Activated T-helper 9 cell treated with anti-CD3 and anti-CD28 coated beads, Interleukin-2, amount 50 U/mL, for 16 hours (primary cell): ENCODE measurements at places on chromosomes 11 and 22.
A peak's percentile ranks its signal among the peaks of the same experiment; 100 is the strongest.

DNA sequence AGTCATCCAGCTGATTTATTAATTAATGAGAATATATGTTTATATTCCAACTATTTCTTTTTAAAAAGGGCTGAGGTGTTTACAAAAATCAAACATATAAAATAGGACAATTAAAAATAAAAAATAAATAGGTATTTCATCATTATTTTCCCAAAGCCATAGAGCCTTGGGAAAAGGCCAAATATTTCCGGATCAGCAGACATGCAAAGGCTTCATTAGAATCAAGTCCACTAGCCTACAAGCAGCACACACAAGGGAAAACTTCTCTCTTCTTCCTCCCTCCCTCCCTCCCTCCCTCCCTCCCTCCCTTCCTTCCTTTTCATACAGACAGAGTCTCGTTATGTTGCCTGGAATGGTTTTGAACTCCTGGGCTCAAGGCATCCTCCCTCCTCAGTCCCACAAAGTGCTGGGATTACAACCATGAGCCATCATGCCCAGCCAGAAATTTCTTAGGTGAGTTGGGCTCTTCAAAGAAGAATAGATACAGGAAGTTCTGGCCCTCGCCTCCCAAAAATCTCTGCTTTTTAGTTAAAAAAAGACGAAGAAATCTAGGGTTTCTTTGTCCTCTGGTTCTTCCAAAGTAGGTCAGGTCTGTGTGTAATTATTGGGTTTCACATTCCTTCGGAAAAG, 121.2 kb downstream of the SIK3 start:
- no peak for DNase-seq

GRCh38 chr11:72446929-72447769, 12.8 kb upstream of the CLPB start:
- DNase-seq, result no peak

DNA sequence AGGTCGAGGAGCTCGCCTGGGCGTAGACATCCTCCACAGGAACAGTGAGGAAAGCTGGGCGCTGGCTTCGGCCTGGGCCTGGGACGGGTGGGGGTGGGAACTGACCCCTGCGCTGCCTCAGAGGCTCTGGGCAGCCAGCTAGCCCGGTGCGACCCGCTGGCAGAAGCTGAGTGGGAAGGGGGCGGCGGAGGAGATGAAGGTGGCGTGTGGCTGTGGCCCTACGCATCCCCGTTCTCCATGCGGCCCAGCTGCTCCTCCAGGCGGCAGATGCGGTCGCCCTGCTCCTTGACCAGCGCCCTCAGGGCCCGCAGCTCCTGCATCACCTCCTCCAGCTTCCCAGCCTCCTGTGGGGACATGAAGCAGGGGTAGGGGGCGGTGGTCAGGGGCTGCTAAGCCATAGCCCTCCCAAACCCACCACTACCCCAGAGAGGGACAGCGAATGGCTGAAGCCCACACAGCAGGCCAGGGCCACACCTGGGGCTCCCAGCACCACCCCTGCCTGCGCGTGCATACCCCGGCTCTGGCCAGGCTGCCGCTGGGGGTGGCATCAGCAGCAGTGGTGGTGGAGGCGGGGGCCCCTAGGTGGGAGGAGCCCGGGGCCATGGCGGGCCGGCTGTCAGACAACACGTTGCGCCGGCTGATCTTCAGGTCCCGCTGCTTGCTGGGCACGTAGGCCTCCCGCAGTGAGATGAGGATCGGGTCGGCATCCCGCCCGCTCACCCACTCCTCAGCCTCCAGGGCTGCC, 848 bp upstream of the PTPRCAP start:
- DNase-seq, result peak; percentile 69

- DNase-seq, result no peak
These were observed 48.2 kb downstream of the RTL6 start for GRCh38 chr22:44449683-44450425.

- DNase-seq, result no peak
These were observed 8.3 kb downstream of the SLC37A2 start for GRCh38 chr11:125071435-125071834.

- DNase-seq, result no peak
These were observed 54.4 kb downstream of the IGLL5 start for GRCh38 chr22:22941831-22942510.

GRCh38 chr11:95456714-95457491, 225.9 kb upstream of the SESN3 start:
- no peak for DNase-seq

GRCh38 chr22:43820651-43821305, 8.7 kb upstream of the EFCAB6 start:
- no peak for DNase-seq

DNA sequence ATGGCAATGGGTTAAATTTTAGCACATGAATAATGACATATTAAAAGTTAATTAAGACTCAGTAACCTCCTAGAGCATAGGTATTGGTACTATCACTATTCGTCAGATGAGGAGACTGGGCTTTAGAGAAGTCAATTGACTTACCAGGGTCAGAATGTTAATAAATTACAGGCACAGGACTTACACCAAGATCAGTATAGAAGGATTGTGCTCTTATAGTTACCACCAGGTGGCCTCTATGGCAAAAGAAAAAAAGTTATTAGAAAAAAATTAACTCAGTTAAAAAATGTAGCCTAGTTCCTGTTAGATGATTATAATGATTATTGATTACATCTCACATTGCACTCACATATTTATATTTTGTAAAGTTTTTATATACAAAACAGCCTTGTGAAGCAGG, 1163.7 kb downstream of the FAM181B start:
- no peak for DNase-seq

DNA sequence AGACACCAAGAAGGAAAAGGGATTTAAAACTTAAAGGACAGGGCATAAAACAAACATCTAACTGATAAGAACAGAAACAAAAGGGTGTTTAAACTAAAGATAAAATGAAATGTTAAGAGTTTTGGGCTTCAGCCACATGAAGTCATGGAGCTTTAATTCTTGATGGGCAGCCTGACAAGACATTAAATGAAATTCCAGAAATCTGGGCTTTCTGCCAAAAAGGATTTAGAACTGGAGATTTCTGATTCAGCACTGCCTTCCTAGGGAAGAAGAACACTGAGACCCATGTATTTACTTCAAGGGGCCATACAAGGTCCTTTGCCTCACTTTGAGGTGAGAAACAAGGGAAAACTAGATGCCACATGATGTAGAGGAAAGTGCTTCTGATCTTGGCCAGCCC, 355.9 kb upstream of the RAG2 start:
- DNase-seq, result no peak

- DNase-seq, result no peak
These were observed 124.5 kb upstream of the TMEM45B start for GRCh38 chr11:129691142-129691541.

- DNase-seq, result no peak
These were observed 7.2 kb downstream of the WT1 start for GRCh38 chr11:32427935-32428664.

DNA sequence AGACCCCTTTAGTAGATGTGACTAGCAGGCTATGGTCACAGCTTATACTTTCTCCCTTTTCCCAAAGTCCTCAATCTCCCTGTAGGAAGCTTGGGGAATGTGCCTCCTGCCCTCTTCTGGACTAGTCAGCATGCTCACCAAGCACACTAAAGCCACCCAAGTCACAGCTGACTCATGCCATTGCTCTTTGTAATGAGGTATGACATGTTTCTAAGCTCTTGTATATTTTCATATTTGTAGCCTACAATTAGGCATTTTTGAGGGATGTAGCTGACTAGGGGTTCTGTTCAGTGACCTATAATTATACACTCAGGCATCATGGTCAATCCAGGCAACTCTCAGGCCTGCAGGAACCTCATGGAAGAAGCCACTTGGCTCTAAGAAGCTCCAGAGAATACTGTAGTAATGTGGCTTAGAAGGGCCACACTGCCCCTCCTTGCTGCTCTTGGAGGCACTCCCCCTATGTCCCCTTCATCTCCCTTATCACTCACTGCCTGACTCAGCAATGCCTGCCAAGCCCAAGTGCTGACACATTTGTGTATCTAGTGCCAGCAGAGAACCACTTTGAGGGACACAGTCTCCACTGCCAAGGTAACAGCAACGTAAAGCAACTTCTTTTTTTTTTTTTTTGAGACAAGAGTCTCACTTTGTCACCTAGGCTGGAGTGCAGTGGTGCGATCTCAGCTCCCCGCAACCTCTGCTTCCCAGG, 86.2 kb downstream of the RPL27A start:
- DNase-seq, result no peak

GRCh38 chr11:47124675-47125074, 52.0 kb downstream of the ARFGAP2 start:
- no peak for DNase-seq

- DNase-seq, result no peak
These were observed 45.6 kb downstream of the IGSF9B start for GRCh38 chr11:133911171-133911570.

- no peak for DNase-seq
These were observed 404.2 kb downstream of the LUZP2 start for GRCh38 chr11:24900960-24901549.

DNA sequence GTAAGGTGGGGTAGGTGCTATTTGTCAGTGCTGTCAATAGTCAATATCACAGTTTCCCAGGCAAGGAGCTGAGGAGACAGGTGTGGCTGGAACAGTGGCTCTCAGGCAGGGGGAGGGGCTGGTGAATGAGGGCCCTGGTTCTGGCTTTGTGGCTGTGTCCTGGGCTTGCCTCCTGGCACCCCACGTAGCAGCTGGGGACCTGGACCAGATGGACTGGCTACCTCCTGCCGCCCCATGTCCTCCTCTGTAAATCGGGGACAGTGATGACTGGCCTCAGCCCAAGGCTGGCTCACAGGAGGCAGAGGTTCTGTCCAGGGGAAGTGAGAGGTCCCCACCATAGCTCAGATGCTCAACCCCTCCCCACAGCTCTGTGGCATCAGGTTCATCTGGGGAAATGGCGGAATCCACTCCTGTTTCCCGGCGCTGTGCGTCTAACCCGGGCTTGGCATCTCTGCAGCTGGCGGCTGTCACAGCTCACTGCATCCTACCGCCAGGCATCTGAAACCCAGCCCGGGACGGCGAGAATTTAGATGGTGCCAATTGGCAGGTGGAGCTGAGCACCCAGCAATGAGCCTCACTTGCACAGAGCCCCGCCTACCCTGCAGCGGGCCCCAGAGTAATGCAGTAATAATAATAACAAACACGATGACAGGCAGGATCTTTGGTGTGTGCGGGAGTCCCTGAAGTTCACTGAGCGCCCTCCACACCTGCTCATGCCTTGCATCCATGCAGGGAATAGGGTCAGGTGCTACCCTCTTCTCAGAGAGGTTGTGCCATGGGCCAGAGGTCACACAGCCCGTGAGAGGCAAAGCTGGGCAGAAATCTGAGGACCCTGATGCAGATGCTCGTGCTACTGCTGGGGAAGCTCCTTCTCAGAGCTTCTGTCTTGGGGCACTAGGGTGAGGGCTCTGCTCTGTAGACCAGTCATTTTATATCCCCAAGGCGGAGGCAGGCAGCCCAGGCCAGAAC, 27.8 kb upstream of the SHISAL1 start:
- DNase-seq, result no peak

DNA sequence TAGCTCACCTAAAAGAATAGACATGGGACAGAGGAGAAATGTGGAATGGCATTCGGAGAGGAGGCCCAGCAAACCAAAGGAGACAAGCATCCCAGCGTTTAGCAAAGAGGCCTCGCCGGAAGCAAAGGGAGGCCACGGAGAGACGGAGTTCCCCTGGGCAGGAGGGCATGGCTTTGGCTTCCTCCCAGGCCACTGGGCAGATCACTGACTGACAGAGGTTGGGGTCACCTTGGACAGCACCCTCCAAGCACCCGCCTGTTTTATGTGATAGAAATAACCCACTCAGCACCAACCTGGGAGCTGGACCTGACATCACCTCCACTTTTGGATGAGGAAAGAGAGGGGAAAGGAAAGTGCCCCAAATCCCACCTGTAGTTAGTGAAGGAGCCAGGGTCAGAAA, 434.1 kb downstream of the BRD1 start:
- no peak for DNase-seq

- DNase-seq, result no peak
These were observed 102.0 kb downstream of the INSC start for GRCh38 chr11:15216678-15217077.

DNA sequence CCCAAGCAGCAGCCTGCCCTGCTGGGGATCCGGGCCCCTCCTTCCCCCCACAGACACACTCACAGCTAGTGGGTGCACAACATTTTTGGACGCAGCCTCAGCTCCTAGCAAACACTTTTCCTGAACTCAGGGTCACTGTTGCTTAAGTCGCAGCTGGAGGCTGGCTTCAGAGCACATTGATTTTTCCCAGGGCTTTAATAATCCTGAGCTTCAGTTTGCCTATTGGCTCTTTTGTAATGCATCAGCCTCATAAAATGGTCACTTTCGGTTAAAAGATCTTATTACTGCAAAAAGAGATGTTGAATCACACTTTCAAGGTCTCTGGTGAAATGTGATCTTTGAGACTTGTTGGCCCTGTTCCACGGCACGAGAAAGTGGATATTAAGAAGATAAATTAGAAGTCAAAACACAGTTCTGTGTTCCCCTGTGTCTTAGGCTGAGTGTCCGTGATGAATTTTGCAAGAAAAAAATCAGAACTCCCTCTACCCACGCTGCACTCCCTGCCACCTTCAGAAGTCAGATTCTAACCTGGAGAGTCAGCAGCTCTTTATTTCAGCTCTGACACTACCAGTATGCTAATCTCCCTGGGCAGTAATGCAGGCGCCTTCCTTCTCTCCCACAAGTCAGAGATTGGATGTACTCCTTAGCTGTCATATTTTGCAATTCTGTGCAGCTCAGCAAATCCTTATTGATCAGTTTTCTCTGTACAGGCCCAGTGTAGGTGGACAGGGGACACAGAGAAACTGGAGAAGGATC, 158.2 kb upstream of the E2F8 start:
- DNase-seq, result no peak

DNA sequence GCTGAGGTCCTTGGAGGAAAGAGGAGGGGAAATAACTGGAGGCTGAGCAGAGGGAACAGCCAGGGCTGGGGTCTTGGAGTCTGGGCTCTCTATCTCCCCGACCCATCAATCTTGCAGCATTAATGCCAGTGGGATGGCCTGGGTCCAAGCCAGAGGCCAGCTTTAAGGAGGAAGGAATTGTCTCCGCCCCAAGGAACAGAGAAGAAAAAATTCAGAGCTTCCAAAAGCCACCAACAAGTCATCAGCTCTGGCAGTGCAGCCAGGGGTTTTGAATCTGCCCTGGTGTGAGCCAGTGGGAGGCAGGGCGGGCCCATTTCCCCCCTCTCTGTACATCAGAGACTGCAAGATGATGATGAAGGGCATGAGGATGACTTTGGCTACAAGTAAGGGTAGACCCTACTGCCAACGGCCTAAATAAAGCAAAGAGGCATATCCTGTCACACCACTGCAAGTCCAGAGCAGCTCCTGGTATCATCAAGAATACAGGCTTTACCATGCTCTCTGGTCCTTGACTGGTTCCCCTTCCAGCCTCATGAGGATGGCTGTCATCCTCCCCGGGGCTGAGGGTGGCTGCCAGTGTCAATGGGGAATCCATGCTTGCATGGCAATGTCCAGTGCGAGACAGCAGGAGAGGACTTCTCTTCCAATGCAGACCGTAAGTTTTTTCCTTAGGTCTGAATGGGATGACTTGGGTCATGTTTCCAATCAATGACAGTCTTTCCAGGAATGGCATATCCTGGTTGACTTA, 34.4 kb downstream of the LRRC32 start:
- no peak for DNase-seq

- DNase-seq, result no peak
These were observed 56.8 kb downstream of the FCHSD2 start for GRCh38 chr11:73085189-73085875.
